ENCODE measurements at places on chromosomes 7 and 10. TPM values are rescaled to one million over a fixed set of nuclear protein-coding genes. Genes with fewer than 3 reads are reported as not detected.

DNA sequence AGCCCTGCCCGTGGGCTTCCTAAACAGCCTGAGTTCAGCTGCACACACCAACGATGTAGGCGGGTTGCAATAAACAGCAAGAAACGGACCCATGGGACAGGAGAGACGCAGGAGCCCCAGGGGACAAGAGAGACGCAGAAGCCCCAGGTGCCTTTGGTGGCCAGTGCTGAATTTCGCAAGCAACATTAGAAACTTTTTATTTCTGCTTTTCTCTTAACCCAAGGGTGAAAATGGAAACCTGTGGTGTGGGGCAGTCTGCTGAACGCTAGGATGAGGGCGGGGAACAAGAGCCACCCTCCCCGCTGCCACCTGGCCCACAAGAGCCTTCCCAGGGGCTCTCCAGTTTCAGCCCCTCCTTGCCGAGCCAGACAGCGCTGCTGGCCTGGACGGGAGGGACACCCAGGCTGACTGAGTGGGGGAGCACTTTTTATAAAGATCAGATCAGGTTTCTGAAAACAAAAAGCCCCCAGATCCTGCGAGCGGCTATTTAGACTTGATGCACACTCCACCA, 20.0 kb upstream of the GPR146 start:
- peak; percentile 88 for DNase-seq

GPR37 gene
- 0.60 TPM for polyA plus RNA-seq

GRK5 gene
- 7.3 TPM for polyA plus RNA-seq

- peak; percentile 20 for DNase-seq
Observed at GRCh38 chr10:128326251-128326650, 200.0 kb upstream of the MKI67 start.

HIP1 gene
- 11.2 TPM for polyA plus RNA-seq

DNA sequence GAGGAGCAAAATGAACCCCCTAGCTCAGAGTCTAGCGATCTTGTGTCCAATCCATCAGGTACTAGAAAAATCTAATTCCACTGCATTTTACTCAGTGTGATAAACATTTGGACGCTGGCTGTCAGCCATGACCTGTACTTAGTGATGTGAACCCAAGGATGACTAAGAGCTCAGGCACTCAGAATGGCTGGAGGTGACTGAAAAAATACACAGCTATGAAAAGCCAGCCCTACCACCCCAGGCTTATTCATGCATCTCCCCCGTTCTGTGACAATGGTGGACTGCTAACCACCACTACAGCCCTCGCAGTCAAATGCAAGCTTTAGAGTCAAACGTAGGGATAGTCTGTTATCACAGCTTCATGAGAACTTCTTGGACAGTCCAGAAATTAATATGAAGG, 14.9 kb downstream of the AFAP1L2 start:
- DNase-seq = no peak

HIF1AN gene
- polyA plus RNA-seq = 10.9 TPM

DNA sequence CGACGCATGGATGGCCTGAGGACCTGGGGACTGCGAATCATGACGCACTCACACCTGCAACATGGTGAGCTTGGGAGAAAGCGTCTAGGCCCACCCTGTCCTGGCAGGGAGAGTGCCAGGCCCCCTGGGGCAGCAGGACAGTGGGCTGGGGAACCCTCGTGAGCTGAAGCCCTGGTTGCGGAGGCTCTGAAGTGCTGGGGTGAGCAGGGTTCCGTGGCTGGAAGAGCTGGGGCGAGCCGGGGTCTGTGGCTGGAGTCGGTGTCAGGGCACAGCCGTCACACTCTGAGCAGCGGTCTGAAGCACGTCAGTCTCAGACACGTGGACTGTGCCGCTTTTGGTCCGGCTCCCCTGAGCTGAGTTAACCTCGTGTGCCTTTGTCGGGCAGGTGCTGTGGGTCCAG, 4.7 kb downstream of the SUN1 start:
- peak; percentile 53 for DNase-seq

SPDYE6 gene
- not detected for polyA plus RNA-seq

DNA sequence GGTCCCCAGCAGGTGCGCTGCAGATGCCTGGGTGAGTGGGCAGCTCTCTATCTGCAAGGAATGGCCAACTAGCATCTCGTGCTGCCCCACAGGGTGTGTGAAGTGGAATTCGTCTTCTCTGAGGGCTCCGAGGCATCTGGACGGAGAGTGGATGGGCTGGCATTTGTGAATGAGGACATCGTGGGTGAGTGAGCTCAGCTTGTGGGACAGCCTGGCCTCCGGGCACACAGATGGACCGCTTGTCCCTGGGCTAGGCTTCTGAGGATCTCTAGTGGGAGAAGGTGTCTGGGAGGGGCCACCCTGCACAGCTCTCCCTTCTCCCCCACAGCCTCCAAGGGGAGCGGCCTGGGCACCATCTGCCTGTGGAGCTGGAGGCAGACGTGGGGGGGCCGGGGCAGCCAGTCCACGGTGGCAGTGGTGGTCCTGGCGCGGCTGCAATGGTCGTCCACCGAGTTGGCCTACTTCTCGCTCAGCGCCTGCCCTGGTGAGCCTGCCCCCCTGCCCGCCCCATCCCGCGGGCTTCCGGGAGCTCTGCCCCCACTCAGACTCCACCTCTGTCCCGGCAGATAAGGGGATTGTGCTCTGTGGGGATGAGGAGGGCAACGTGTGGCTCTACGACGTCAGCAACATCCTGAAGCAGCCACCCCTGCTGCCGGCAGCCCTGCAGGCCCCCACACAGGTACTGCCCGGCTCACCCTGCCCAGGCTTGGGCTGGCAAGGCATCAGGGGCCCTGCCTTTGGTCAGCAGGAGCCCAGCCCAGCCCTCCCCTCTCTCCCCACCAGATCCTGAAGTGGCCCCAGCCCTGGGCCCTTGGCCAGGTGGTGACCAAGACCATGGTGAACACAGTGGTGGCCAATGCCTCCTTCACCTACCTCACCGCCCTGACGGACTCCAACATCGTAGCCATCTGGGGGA, 6.3 kb downstream of the POLR2J start:
- no peak for DNase-seq

- no peak for DNase-seq
Observed at GRCh38 chr7:1027242-1028043, 16.9 kb upstream of the GPR146 start.

- no peak for DNase-seq
Observed at GRCh38 chr7:51135576-51135975, 181.0 kb downstream of the COBL start.

DNA sequence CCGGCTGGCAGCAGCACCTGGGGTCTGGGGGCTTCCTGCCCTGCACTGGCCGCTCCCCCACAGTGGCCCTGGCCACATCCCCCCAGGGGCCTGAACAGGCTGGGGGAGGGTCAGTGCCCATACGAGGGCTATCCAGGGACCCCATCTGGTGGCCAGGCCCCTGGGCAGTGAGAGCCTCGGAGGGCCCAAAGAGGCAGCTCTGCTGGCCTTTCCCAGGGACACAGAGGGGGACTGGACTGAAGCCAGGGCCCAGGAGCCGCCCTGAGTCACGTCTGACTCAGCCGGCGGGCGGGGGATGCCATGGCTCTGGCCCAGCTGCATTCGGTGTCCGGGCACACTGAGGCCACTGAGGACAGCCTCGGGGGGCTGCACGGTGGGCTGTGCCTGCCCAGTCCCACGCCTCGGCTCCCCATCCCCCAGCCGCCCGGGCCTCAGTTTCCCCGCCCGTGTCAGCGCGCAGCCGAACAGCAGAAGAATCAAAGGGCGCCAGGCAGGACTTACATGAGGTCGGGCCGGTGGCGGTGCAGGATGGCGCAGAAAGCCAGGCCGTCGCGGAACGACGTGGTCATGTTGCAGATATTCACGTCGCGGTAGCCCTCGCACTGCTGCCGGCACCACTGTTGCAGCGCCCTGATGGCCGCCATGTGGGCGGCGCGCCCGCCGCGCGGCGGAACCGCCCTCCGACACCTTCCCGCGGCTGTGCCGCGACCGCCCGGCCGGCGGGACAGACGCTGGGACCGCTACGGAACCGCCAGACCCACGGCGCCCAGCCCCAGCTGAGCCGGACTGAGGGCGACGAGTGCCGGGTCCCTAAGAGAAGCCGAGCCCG, at the start of gene MICALL2:
MICALL2 (minus strand) TSS at position 788 of the 829 bp plus-strand sequence; CDS start at position 644, 144 bp downstream.
- DNase-seq = peak; percentile 59

CLEC5A gene
- polyA plus RNA-seq = not detected

DNA sequence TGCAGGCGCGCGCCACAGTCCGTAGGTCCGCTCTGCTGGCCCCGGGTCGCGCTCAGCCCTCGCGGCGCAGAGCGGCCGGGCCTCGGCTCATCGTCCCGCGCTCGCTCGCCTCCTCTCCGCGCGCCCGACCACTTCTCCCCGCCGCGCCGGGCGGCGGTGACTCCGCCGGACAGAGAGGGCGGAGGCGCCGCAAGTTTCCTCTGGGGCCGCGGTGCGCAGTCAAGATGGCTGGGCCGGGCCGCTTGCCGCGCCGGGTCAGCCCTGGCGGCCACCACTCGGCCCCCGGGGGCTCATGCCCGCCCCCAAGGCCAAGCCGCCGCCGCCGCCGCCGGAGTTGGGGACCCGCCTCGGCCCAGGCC, 441 bp downstream of the FZD8 start:
- no peak for DNase-seq

DNA sequence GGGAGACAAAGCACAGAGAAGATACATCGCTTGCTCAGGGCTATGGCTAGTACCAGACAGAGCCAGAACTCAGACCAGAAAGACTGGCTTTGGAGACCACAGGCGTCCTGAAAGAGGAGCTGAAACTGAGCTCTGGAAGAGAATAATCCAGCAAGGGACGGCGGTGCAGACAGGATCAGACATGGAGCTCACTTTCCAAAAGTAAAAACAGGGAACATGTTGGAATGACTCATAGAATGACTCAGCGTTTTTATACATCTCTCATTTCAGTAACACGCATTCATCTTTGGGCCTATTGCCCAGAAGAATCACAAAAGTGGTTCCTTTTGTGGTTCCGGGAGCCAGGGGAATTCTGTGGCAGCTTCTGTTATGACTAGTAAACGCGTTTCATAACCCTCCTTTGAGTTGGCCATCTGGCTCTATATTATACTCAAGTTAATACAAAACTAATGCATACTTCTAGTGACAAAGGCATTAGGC, 37.2 kb downstream of the PLEKHS1 start:
- no peak for DNase-seq

GRCh38 chr7:42068554-42069280, 168.3 kb downstream of the GLI3 start:
- peak; percentile 87 for DNase-seq

DNA sequence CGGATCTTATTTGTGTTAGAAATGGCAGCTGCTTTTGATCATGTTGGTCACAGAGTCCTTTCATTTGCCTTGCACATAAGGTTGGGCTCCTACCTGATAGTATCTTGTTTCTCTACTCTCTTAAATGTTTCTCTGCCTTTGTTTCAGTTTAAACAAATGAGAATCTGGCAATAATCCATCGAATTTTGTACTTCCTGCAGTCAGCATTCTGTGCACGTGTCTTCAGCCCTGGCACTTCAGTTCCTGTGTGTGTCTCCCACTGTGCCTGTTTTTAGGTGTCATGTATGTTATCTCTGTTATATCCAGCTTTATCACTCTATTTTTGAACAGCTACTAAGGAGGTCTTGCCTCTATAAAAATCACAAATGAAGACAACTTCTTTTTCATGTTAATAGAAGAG, 28.4 kb upstream of the PTER start:
- no peak for DNase-seq

MBL2 gene
- not detected for polyA plus RNA-seq

DNA sequence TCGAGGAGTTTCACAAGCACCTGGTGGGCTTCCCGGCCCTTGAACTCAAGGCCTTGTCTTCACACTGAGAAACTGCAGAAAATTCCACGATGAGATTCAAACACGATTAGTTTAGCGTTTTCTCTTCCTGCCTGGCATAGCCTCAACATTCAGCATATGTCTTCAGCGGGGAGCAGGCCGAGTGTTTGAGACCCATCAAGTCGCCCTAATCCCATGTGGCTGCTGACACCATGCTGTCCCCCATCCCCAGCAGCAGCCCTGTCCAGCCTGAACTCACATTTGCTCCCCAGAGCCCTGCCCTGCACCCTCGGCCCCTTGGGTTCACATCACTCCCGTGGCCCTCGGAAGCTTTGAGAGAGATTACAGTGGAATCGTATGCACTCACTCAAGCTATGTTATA, 35.3 kb upstream of the RBM33 start:
- no peak for DNase-seq

All from kidney (tissue), 22 donors.